ENCODE measurements at places on chromosomes 6 and 20. TPM values are rescaled to one million over a fixed set of nuclear protein-coding genes. Genes with fewer than 3 reads are reported as not detected.
A peak's percentile ranks its signal among the peaks of the same experiment; 100 is the strongest.

GRCh38 chr20:31990641-31991338 lies 19.4 kb upstream of the CCM2L start:
- H3K4me1 ChIP-seq: no peaks in the 10 kb centered on the region
- no peaks in the 10 kb centered on the region for H3K36me3 ChIP-seq
- DNase-seq: no peak
- H3K27me3 ChIP-seq: peaks cover 47% of the 10 kb centered on the region

DNA sequence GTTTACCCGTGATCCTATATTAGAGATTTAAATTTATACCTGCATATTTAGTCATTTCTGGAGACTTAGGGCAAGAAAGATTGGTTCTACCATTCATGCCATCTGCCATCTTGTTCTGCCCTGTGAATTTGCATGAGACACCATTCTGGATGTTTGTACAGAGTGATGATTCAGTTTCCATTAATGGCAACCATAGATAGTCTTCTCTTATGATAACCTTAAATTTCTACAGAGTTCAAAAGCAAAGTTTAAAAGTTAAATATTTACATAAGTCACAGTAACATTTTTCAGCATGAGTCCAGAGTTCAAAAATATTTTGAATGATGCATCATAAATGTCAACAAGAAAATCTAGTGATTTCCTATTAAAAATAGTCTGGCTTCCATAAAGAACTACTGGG lies 23.2 kb downstream of the PLCB1 start:
- H3K27me3 ChIP-seq: no peaks in the 10 kb centered on the region
- DNase-seq: no peak
- H3K4me3 ChIP-seq: no peak overlapping the region
- H3K4me1 ChIP-seq: peaks cover 30% of the 10 kb centered on the region

DNA sequence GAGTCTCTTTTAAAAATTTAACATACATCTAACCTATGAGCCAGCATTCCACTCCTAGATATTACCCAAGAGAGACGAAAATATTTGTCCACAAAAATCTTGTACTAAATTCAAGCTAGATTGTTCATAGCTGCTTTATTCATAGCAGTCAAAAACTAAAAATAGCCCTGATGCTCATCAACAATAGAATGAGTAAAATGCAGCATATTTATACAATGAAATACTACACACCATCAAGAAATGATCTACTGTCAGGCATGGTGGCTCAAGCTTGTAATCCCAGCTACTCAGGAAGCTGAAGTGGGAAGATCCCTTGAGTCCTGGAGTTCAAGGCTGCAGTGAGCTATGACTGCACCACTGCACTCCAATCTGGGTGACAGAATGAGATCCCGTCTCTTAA lies 22.0 kb upstream of the SRC start:
- H3K27ac ChIP-seq: no peak overlapping the region
- H3K27me3 ChIP-seq: no peaks in the 10 kb centered on the region
- H3K36me3 ChIP-seq: no peaks in the 10 kb centered on the region
- no peak for DNase-seq
- no peaks in the 10 kb centered on the region for H3K4me1 ChIP-seq

C20orf96 gene
- 7.3 TPM for total RNA-seq

DNA sequence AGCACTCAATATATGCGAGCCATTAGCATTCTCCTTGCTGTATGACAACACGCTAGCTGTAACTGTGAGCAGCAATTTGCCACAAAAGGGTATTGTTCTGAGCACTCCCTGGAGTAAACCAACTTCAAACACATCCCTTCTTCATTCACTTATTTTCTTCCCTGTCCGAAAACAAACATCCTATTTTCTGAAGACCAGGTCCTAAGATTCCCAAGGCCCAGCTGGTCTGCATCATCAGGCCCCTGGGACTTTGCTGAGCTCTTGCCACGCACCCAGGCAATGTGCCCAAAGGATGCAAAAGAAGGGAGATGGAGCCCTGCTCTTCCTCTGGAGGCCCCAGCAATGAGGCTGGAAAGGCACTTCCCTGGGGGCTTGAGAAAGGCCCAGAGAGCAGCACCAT lies 118.1 kb downstream of the PREX1 start:
- no peak overlapping the region for H3K27ac ChIP-seq
- peaks cover 78% of the 10 kb centered on the region for H3K27me3 ChIP-seq
- no peak overlapping the region for H3K4me3 ChIP-seq
- no peaks in the 10 kb centered on the region for H3K4me1 ChIP-seq

DNA sequence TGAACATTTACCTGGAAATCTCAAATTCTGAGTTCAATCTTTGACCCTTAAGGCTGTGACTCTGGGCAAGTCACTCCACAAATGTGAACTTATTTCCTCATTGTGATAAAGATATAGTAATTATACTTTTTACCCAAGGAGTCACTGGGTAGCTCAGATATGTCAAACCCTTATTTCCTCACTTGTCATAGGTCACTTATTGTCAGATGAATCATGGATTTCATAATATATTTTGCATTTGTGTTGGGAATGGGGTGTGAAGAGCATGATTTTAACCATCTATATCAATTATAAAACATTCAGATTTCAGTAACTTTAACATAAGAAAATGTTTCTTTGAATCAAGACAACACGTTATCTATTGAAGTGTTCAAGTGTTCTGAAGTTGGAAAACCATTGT lies 3.7 kb upstream of the CARMIL1 start:
- H3K27me3 ChIP-seq: no peaks in the 10 kb centered on the region
- DNase-seq: no peak
- H3K36me3 ChIP-seq: peaks cover 26% of the 10 kb centered on the region
- no peak overlapping the region for H3K27ac ChIP-seq
- H3K4me3 ChIP-seq: no peak overlapping the region

KHDC1L gene
- not detected for total RNA-seq

DNA sequence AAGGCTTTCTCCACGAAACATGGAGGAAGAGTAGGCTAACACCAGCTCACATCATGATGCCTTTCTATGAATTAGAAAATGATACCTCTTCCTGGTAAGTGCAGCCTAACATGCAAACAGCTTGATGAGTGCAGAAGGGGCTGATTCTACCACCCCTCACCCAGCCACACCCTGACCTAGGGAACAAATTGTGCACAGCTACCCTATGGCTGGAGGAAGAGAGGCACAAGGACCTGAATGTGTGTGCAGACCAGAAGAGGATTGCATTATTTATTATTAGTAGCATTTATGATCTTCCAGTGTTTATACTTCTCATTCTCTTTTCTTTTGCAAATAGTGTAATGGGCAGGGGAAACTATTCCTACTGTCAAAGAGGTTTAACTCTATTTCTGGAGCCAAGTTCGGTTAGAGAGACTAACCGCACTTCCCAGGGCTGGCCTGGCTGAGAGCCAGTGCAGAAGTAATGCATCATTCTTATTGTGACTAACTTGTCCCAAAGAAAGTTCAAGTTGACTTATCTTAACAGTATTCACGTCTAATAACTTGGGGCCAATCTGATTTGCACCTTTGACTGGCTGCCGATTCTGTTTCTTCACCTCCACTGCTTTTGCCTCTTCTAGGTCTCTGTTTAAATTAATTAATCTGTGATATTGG lies 237.5 kb downstream of the CD83 start:
- peaks cover 13% of the 10 kb centered on the region for H3K27me3 ChIP-seq
- H3K4me3 ChIP-seq: no peak overlapping the region
- no peaks in the 10 kb centered on the region for H3K36me3 ChIP-seq
- H3K4me1 ChIP-seq: no peaks in the 10 kb centered on the region
- DNase-seq: peak; percentile 19

GRCh38 chr20:60630609-60631008 lies 621.5 kb upstream of the CDH4 start:
- no peak overlapping the region for H3K4me3 ChIP-seq
- no peaks in the 10 kb centered on the region for H3K27me3 ChIP-seq
- H3K4me1 ChIP-seq: no peaks in the 10 kb centered on the region
- no peak for DNase-seq
- no peak overlapping the region for H3K27ac ChIP-seq
